Large intestine (tissue), 12 donors: ENCODE measurements at places on chromosomes 12 and 14. TPM values are rescaled to one million over a fixed set of nuclear protein-coding genes. Genes with fewer than 3 reads are reported as not detected.

- peak; percentile 61 for DNase-seq
Observed at GRCh38 chr14:69664865-69665526, 53.6 kb downstream of the SUSD6 start.

- DNase-seq: no peak
Observed at GRCh38 chr12:52590021-52590420, 11.2 kb downstream of the KRT72 start.

Gene DEGS2
- polyA plus RNA-seq: 21.6 TPM

Gene CLEC4E
- polyA plus RNA-seq: not detected

Gene SLC6A15
- polyA plus RNA-seq: 1.8 TPM

DNA sequence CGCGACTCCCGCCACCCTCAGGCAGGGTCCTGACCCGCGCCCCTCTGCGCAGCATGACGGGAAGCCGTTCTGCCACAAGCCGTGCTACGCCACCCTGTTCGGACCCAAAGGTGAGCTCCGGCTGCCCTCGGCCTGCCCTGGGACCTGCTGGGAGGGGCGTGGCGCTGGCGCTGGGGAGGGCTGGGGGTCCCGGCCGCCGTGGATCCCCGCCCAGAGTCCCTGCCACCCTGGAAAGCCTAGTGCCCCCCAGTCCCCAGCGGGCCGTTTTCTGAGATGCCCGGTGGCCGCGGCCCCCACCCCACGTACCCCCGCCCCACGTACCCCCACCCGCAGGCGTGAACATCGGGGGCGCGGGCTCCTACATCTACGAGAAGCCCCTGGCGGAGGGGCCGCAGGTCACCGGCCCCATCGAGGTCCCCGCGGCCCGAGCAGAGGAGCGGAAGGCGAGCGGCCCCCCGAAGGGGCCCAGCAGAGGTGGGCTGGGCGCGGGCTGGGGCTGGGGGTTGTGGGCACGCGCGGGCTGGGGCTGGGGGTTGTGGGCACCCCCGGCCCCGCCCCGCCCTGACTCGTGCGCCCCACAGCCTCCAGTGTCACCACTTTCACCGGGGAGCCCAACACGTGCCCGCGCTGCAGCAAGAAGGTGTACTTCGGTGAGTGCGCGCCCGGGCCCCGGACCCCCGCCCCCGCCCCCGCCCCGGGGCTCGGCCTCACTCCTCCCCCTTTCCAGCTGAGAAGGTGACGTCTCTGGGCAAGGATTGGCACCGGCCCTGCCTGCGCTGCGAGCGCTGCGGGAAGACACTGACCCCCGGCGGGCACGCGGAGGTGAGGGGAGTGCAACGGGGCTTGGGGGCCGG is 4.0 kb downstream of the CRIP2 start:
- no peak for DNase-seq

Gene CSRP2
- 29.4 TPM for polyA plus RNA-seq

Gene INSM2
- 0.03 TPM for polyA plus RNA-seq

DNA sequence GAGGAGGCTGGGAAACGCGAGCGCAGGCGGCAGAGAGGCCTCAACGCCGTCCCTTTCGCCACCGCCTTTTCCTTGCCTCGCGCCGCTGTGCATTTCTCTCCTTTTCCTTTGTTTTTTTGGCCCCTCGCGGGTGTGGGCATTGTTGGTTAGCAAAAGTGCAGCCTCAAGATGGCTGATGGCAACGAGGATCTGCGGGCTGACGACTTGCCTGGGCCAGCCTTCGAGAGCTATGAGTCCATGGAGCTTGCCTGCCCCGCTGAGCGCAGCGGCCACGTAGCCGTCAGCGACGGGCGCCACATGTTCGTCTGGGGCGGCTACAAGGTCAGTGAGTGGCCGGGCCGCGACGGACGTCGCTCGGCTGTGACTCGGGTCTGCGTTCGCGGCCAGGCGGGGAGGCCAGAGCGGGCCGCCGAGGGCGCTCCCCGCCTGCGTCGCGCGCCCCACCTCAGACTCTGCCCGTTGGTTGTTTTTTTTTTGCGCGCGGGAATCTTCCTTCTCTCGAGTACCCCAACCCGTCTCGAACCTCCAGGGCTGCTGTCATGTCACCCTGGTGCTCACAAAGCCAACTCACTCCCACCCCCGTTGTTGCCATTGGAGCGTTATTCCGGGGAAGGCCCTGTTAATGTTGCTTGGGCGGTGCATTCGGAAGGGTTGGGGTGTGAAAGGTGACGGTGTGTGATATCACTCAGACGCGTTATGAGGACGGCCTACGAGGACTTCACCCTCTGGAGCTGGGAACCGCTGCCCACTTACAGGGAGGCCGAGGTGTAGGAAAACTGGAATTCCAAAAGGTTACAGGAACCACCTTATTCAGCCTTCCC is 558 bp downstream of the KLHDC2 start:
- peak; percentile 94 for DNase-seq

Gene INHBE
- 0.28 TPM for polyA plus RNA-seq

Gene CEBPE
- 0.07 TPM for polyA plus RNA-seq

Gene GSKIP
- polyA plus RNA-seq: 39.6 TPM

GRCh38 chr12:49944046-49944445 is 6.5 kb upstream of the AQP2 start:
- no peak for DNase-seq

DNA sequence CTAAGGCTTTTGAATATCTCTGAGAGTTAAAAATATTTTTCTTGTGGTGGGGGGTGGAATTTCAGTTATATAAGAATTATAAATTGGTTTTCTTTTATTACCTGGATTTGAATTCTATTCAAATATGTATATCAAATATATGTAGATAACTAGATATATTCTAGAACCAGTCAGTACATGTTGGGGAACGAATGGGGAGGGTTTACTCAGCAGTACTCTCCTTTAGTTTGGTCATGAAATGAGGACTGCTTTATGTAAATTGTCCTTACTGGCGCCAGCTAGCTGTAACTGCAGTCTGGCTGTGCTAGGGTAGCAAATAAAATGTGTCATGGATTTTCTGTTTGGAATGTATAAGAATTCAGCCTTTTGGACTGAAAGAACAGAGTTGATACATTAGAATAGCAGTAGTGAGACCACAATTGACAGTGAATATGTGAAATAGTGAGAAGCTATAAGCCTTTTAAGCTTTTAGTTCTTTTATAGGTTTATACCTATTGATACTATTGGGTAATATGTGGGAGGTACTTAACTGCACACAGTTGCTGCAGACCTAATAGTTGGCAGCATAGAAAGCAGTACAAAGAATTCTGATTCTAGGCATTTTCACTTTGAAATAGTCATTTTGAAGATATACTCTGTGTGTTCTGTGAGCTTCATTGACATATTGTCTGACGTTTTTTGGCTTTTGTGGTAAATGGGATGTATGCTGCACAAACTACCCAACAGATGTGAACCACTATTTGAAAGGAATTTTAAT is 29.0 kb downstream of the ATF7IP start:
- peak; percentile 68 for DNase-seq

GRCh38 chr14:20818861-20819260 is 16.2 kb upstream of the RNASE1 start:
- DNase-seq: no peak

Gene CIROP
- 0.01 TPM for polyA plus RNA-seq

DNA sequence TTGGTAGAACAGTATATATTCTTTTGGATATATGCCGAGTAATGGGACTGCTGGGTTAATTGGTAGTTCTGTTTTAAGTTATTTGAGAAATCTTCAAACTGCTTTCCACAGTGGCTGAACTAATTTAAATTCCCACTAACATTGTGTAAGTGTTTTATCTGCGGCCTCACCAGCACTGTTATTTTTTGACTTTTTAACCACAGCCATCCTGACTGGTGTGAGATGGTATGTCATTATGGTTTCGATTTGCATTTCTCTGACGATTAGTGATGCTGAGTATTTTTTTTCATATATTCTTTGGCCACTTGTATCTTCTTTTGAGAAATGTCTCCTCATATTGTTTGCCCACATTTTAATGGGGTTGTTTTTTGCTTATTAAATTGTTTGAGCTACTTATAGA is 357.4 kb downstream of the C12orf50 start:
- no peak for DNase-seq

Gene BCL11B
- 4.0 TPM for polyA plus RNA-seq

Gene NT5DC3
- polyA plus RNA-seq: 6.6 TPM

DNA sequence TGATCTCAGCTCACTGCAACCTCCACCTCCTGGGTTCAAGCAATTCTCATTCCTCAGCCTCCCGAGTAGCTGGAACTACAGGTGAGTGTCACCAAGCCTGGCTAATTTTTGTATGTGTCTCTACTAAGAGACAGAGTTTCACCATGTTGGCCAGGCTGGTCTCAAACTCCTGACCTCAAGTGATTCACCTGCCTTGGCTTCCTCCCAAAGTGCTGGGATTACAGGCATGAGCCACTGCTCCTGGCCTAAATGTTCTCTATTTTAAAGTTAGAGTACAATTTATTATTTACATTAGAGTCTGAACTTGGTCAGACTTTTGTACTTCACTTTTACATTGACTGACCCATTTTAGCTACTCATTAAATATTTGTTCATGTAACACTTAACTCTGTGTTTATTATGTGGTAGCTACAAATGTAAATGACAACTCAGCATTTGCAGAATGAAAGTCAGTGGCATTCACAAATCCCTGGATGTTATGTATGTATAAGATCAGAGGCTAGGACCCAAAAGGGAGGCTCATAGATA is 409.6 kb downstream of the APAF1 start:
- DNase-seq: no peak

GRCh38 chr14:75196064-75196463 is 19.7 kb upstream of the TMED10 start:
- no peak for DNase-seq

DNA sequence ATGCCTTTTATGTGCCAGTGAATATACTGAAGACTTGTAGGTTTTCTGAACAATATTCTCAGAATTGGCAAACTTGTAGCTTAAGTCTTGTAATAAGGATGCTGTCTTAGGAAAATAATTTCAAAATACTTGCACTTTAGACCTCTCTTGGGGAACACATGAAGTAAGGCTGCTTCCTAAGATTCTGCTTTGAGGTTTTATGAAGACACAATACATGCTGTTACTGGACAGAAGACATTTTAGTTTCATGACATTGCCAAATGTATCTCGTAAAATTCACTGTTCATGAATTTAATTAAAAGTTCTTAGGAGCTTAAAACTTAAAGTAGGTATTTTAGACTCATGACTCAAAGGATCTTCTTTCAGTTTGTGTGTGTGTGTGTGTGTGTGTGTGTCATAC is 80.7 kb downstream of the RAD51B start:
- DNase-seq: no peak

- no peak for DNase-seq
Observed at GRCh38 chr14:20184181-20184580, 6.5 kb upstream of the OR11G2 start.

Gene DPPA3
- not detected for polyA plus RNA-seq

Gene MANSC4
- 0.19 TPM for polyA plus RNA-seq

Gene FAM186B
- polyA plus RNA-seq: 0.91 TPM

Gene PTPRB
- polyA plus RNA-seq: 7.2 TPM

DNA sequence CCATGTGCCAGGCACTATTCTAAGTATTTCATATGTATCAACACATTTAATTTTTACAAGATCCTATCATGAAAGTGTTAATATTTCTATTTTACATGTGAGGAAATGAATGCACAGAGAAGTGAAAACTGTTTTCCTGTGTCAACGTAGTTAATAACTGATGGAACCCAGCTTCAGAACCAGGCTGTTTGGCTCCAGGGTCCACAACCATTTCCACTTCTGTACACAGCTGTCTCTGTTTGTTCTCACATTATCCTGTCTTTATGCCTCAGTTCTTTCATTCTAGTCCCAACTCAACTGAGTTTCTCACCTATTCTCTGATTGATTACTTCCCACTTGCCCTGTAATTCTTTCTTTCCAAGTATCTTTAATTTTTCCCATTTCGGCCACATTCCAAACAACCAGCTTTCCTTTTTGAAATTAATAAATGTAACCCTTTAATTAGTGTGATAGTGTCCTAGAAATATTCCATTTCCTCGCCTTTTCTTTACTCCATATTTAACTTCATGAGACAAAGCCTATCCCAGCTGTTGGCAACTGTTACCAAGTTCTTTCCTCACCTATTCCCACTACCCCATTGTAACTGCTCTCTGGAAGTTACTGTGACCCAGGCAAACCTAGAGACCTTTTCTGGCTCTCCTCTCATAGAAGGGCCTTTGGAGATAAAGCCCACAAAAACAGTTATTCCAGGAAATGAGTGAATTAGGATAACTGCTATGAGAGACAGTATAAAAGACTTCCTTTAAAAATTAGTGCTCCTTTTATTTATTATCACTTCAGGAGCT is 218.7 kb downstream of the RASSF9 start:
- no peak for DNase-seq

Gene PGF
- polyA plus RNA-seq: 9.1 TPM

Gene NFATC4
- 40.9 TPM for polyA plus RNA-seq

GRCh38 chr12:66688846-66689439 is 10.1 kb upstream of the GRIP1 start:
- peak; percentile 26 for DNase-seq

GRCh38 chr12:124737772-124738635 is 125.7 kb downstream of the SCARB1 start:
- DNase-seq: no peak

GRCh38 chr12:75208856-75209811 is 505 bp downstream of the KCNC2 start:
- peak; percentile 34 for DNase-seq

- no peak for DNase-seq
Observed at GRCh38 chr12:104412681-104413080, 44.1 kb upstream of the CHST11 start.
